ENCODE measurements at places on chromosomes 2 and 18. TPM values are rescaled to one million over a fixed set of nuclear protein-coding genes. Genes with fewer than 3 reads are reported as not detected.

EML6 gene
- total RNA-seq: 1.3 TPM

GRCh38 chr18:11276678-11277077 is 127.3 kb upstream of the PIEZO2 start:
- H3K36me3 ChIP-seq: no peaks in the 10 kb centered on the region
- no peak overlapping the region for H3K4me3 ChIP-seq
- no peak for DNase-seq
- H3K27me3 ChIP-seq: no peaks in the 10 kb centered on the region
- no peak overlapping the region for H3K27ac ChIP-seq
- no peaks in the 10 kb centered on the region for H3K4me1 ChIP-seq

- no peaks in the 10 kb centered on the region for H3K4me1 ChIP-seq
- H3K27me3 ChIP-seq: no peaks in the 10 kb centered on the region
- DNase-seq: no peak
Observed at GRCh38 chr2:55883829-55884228, 39.8 kb downstream of the EFEMP1 start.

TUBA3E gene
- total RNA-seq: not detected

CNDP1 gene
- total RNA-seq: not detected

GRCh38 chr2:126761256-126761980 is 105.5 kb downstream of the GYPC start:
- H3K4me1 ChIP-seq: peaks cover 47% of the 10 kb centered on the region
- no peak for DNase-seq
- H3K27me3 ChIP-seq: no peaks in the 10 kb centered on the region
- peak overlapping the region; percentile 36 for H3K27ac ChIP-seq

GBX2 gene
- total RNA-seq: not detected

NR4A2 gene
- 3.7 TPM for total RNA-seq

DNA sequence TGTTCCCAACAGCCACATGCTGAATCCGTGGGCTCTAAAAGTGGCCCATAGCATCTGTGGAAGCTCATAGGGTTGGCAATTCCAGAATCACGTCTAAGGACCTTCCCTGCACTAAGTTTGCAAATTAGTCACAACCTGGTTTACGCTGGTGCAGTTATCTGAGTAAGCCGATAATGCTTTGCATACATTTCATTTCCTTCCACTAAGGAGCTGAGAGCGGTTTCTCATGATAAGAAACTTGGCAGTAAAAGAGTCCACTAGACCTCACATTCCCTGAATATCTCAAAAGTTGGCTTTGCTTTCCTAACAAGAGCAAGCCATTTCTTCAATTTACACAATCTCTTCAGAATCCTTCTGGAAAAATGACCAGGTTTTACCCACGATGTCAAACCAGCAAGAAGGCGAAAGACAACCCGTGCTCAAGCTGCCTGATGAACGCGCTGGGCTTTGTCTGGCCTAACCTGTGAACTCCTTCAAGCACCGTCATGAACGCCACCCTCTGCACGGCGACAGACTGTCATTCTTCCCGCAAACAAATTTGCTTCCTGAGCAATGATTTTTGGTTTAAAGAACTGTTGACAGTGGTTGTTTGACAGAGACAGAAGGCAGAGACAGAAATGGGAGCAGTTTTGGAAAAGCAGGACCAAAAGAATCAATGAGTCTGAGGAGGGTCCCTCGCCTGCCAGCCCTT is 73.0 kb upstream of the COPS8 start:
- no peak overlapping the region for H3K4me3 ChIP-seq
- H3K36me3 ChIP-seq: no peaks in the 10 kb centered on the region
- DNase-seq: no peak
- no peaks in the 10 kb centered on the region for H3K4me1 ChIP-seq
- no peak overlapping the region for H3K27ac ChIP-seq

DNA sequence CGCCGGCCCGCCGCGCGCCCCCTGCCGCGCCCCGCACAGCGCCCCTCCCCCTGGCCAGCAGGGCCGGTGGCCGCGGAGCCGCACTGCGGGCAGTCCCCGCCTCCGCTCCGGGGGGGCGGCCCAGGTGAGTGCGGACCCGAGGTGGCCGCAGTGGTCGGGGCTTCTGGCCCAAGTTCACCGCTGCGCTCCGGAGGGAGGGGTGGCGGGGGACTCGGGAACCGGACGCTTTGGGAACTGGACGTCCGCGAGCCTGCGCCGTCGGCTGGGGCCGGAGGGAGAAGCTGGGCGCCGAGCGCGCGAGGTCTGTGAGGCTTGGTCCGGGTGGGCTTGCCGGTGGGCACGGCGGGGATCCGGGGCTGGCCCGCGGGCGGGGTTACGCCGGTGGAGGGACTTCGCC is 591 bp upstream of the LDLRAD4 start:
- peaks cover 21% of the 10 kb centered on the region for H3K4me1 ChIP-seq
- no peak overlapping the region for H3K27ac ChIP-seq
- no peaks in the 10 kb centered on the region for H3K27me3 ChIP-seq
- no peaks in the 10 kb centered on the region for H3K36me3 ChIP-seq
- peak overlapping the region; percentile 55 for H3K4me3 ChIP-seq

- no peak for DNase-seq
- no peaks in the 10 kb centered on the region for H3K4me1 ChIP-seq
- no peaks in the 10 kb centered on the region for H3K27me3 ChIP-seq
- no peak overlapping the region for H3K27ac ChIP-seq
Observed at GRCh38 chr2:178630581-178630980, 150.3 kb downstream of the PLEKHA3 start.

DNA sequence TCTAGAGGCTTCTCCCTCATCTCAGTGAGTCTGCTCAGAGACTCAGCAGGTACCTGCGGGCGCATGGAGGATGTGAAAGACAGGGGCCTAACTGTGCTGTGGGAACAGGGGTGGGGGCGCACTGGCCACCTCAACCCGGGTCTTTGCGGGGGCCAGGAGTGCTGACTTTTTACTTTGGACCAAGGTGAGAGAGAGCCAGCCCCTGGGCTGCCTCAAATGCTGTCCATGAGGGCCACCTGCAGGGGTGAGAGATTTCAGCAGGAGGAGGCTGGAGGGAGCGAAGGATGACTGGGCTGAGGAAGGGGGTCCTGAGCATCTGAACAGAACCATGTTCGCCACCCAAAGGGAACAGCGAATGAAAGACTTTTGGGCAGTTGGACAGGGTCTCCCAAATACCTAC is 129.4 kb downstream of the TNS1 start:
- peaks cover 13% of the 10 kb centered on the region for H3K27me3 ChIP-seq
- no peaks in the 10 kb centered on the region for H3K4me1 ChIP-seq
- no peak overlapping the region for H3K4me3 ChIP-seq
- no peak overlapping the region for H3K27ac ChIP-seq
- DNase-seq: no peak

GRCh38 chr2:10665833-10666232 is 23.9 kb downstream of the NOL10 start:
- H3K36me3 ChIP-seq: peaks cover 41% of the 10 kb centered on the region
- no peak overlapping the region for H3K27ac ChIP-seq
- H3K27me3 ChIP-seq: no peaks in the 10 kb centered on the region
- no peak for DNase-seq

FBXO48 gene
- total RNA-seq: 1.8 TPM

DNA sequence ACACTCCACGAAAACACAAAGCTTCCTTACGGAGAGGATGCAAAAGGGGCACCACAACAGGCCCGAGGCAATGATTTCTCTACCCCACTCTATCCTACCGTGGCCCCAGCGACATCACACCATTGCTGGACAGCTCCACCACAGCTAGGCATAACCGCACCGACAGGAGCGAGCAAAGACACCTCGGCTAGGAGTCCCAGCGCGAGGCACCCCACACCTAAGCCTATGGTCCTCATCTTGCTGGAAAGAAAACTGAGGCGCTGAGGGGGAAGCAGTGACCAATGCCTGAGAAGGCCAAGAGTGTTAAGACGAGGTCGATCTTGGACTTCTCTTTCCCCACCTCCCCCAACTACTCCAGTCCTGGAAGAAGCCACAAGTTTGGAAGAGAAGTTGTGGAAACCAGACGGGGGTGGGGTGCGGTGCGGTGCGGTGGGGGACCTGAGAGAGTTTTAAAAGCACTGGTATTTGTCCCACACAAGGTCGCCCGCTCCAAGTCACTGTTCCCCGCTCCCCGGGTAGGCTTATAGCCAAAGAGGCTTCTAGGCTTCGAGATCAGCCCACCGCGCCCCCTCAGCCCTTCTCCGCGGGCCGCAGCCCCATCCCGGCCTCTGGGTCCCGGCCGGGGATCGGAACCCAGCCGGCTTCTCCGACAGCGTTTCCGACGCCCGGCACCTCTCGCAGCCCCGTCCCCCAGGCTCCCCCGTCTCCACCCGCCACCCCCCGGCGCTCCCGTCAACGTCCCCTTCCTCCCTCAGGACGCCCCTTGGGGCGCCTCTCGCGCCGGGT is 766 bp downstream of the PDE6D start:
- H3K27me3 ChIP-seq: peaks cover 3% of the 10 kb centered on the region
- DNase-seq: no peak
- peak overlapping the region; percentile 72 for H3K4me3 ChIP-seq
- no peak overlapping the region for H3K27ac ChIP-seq
- H3K4me1 ChIP-seq: peaks cover 23% of the 10 kb centered on the region

DNA sequence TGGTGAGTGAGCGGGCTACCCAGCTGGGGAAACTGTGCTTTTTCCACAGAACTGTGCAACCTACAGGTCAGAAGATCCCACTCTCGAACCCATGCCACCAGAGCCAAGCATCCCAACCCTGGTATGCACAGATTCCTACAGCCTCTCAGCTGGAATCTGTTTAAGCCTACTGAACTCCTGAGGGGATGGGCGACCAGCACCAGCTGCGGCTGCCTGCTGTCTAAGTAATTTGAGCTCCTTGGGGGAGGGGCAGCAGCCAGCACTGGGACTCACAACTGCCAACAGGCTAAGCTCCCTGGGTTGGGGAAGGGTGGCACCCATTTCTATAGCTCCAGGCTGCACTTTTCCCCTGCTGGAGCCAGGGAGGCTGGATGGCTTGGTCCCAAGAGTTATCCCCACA is 11.8 kb downstream of the CYP27C1 start:
- no peaks in the 10 kb centered on the region for H3K36me3 ChIP-seq
- no peaks in the 10 kb centered on the region for H3K27me3 ChIP-seq
- H3K4me1 ChIP-seq: no peaks in the 10 kb centered on the region
- DNase-seq: no peak

DNA sequence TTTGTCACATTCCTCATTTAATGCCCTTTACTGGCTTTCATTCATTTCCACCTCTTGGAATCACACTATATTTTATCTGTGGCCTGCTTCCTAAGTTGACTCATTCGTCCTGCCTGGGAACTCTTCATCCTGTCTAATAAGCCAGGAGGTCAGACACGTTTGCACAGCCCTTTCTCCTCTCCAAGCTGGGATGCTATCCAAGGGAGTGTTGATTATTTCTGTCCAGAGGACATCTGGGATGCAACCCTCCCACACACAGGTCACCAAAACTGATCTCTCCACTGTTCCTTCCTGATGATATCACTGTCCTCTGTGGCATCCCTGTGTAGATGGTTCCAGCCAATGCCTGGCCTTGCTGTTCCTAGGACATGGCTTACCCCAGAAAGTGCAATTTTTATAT is 79.8 kb upstream of the NOSTRIN start:
- H3K27me3 ChIP-seq: no peaks in the 10 kb centered on the region
- H3K4me3 ChIP-seq: no peak overlapping the region
- no peaks in the 10 kb centered on the region for H3K36me3 ChIP-seq
- no peak overlapping the region for H3K27ac ChIP-seq

- no peaks in the 10 kb centered on the region for H3K36me3 ChIP-seq
- no peak overlapping the region for H3K27ac ChIP-seq
- H3K4me1 ChIP-seq: no peaks in the 10 kb centered on the region
Observed at GRCh38 chr18:33839452-33840211, 261.6 kb downstream of the ASXL3 start.

DNA sequence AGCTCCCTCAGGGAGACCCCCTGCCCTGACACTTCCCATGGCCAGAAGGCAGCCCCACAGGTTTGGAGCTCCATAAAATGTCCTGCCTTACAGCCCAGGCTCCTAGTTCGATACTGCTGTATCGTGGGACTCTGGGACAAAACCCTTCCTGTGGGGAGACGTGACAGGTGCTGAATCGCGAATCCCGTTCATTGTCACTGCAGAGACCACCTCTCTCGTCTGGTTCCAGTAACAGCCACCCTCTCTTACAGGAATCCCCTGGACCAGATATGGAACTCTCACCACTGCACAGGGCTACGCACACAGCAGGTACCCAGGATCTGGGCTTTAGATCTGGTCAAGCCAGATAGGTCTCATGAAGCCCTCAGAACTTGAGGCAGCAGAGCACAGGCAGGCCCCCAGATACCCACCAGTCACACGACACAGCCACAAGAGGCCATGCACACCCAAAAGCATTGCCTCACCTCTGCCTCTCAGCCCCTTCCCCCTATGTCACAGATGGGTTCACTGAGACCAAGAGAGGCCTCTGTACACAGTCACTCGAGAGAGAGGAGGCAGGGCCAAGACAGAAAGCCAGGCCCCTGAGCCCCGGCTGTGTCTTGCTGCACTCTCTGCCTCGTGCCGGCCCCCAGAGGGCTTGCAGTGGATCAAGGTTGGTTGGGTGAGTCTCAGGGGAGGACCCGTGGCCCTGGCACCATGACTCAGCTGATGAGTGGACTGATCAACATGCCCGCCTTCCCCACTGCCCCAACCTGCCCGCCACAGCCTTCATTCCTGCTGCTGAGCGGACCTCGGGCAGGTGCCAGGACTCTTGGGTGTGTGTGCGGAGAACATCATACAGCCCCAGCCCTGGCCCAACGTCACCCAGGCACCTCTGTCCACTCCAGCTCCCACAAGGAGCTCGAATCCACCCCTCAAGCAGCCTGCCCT is 7.6 kb downstream of the SDC1 start:
- no peak overlapping the region for H3K4me3 ChIP-seq
- no peaks in the 10 kb centered on the region for H3K36me3 ChIP-seq
- no peak overlapping the region for H3K27ac ChIP-seq
- H3K4me1 ChIP-seq: no peaks in the 10 kb centered on the region
- H3K27me3 ChIP-seq: peaks cover 60% of the 10 kb centered on the region

GRCh38 chr2:58594175-58594574 is 353.1 kb upstream of the FANCL start:
- DNase-seq: no peak
- no peaks in the 10 kb centered on the region for H3K36me3 ChIP-seq
- no peaks in the 10 kb centered on the region for H3K27me3 ChIP-seq

DNA sequence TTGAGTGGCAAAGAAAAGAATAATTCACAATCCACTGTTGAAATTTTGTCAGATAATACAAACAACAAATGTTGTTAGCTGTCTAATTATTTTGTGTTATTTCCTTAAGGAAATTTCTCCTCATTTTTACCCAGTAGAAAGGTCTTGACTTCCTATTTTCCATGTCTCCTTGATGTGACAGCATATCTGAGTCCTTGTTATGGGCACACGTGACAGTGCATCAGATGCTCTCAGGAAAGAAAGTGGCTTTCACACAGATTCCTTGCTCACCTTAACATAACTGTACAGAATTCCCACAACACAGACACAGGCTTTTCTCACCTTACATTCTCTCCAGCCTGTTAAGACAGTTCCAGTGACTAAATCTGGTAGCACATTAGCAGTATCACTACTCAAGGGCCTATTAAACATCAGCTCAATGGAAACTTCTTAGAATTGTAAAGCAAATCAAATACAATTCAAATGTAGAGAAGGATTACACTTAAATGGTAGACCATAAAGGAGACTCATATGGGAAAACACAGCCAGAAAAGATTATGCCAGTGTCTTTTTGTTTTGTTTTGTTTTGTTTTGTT is 30.2 kb upstream of the GPR55 start:
- peaks cover 15% of the 10 kb centered on the region for H3K27me3 ChIP-seq
- H3K36me3 ChIP-seq: no peaks in the 10 kb centered on the region
- no peak overlapping the region for H3K27ac ChIP-seq

All from T-cell (primary cell).